ENCODE measurements at places on chromosomes 4 and X.

- DNase-seq: no peak
Observed at GRCh38 chr4:173547889-173548288, 17.9 kb upstream of the HAND2 start.

GRCh38 chr4:158065603-158066002, 107.2 kb downstream of the GASK1B start:
- no peak for DNase-seq

- DNase-seq: no peak
Observed at GRCh38 chrX:21412029-21412428, 37.8 kb downstream of the CNKSR2 start.

- no peak for DNase-seq
Observed at GRCh38 chrX:137062915-137063617, 29.3 kb upstream of the GPR101 start.

- no peak for DNase-seq
Observed at GRCh38 chrX:114166601-114167000, 417.3 kb upstream of the HTR2C start.

DNA sequence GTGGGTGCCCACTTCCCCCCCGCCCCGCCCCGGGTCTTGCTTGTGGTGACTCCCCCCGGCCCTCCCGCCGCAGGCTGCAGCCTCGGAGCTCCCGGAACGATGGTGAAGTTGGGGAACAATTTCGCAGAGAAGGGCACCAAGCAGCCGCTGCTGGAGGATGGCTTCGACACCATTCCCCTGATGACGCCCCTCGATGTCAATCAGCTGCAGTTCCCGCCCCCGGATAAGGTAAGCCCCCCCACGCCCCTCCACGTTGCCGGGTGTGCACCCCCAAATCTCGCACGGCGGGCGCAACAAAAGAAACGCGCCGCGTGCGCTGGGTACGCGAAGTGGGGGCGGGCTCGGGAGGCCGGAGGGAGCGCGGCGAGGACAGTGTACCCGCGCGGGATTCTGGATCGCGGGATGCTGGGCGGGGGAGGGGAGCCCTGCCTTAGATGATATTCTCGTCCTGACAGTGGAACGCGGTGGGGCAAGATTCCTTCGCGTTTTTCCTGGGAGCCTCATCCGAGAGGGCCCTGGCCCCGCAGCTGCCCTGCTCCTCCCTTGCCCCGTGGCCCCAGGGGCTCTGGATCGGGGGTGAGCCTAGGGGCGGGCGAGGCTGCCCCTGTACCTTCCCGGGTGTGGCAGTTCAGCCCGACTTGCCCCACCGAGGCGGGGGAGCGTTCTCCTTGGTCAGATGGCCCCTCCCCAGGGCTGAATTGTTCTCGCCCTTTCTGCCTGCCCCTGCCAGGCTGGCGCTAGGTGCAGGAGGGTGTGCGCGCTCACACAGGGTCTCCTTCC, 819 bp downstream of the NSG1 start:
- no peak for DNase-seq

- DNase-seq: no peak
Observed at GRCh38 chr4:184238072-184238745, 20.5 kb upstream of the ENPP6 start.

DNA sequence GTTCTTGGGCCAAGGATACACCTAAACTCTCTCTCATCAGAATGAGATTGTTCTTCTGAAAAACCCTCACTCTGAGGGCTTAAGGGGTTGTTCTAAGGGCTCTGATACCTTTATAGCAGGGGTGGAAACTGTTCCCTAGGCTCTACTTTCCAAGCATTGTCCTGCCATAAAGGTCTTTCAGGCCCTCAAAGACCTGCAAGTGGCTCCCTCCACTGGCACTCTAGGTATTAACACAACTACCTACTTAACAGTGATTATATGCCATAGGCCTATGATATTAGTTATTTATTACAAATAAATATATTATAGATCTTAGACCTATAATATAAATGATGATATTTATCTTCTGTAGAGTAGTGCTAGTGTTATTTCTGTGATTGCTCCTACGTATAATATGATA, 473.7 kb upstream of the RPS6KA3 start:
- no peak for DNase-seq

GRCh38 chrX:49915361-49916222, 6.8 kb upstream of the CLCN5 start:
- DNase-seq: peak; percentile 13

DNA sequence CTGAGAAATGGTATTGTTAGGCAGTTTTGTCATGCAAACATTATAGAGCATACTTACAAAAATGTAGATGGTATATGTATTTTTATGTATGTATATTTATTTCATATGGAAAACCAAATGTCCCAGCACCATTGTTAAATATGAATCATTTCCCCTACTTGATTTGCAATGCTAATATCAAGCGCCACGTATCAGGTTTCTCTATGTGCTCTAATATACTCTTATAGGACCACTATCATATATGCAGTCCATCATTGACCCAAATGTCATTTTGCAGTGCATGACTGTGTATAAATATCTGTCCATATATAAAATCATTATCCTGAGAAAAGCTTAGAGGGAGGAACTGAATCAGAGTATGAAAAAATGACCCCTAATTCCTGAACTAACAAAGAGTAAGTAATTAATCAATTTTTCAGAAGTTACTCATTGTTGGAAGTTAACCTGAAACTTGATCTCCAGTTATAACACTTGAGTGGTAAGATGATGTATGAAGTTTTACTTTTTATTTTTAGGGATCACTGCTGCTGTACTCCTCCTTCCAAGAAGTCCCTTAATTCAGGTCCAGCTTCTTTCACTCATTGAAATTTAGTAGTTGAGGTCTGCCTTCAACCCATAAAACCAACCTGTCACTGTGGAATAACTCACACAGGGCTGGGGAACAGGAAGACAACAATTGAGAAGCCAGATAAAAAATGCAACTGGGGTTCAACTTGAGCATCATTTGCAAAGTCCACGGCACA, 134.8 kb upstream of the LDB2 start:
- DNase-seq: no peak

GRCh38 chr4:53196882-53197771, 168.7 kb downstream of the SCFD2 start:
- no peak for DNase-seq

GRCh38 chr4:135838889-135839288, 1637.3 kb upstream of the PABPC4L start:
- no peak for DNase-seq

DNA sequence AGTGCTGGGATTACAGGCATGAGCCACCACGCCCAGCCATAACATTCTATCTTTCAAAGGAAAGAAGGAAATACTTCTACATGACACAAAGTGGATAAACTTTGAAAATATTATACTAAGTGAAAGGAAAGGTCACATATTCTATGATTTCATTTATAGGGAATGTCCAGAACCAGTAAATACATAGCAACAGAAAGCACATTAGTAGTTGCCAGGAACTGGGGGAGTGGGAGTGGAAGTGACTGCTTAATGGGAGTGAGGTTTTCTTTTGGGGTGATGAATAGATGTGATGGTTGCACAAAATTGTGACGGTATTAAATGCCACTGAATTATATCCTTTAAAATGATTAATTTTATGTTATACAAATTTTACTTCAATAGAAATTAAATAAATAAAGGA, 95.7 kb upstream of the IL15 start:
- DNase-seq: no peak

GRCh38 chr4:5474756-5475155, 233.6 kb downstream of the EVC2 start:
- no peak for DNase-seq

- DNase-seq: no peak
Observed at GRCh38 chr4:141587897-141588296, 48.5 kb upstream of the IL15 start.

DNA sequence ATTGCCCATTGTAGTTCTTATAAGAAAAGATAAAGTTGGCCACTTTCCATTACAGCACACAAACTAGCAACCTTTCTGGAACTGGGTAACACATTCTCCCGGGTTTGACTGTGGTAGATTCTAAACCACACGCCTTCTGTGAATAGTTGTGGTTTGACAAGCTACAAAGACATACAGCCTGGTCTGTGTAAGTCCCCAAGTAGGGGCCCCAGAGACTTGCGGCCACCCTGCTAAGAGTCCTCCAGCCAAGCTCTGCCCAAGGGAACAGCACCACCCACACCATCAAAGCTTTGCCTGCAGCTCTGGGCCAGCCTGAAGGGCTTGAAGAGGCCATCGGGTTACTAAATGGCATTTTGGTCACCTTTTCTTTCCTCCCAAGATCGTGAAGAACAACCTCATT, 203.4 kb downstream of the MAML3 start:
- no peak for DNase-seq

DNA sequence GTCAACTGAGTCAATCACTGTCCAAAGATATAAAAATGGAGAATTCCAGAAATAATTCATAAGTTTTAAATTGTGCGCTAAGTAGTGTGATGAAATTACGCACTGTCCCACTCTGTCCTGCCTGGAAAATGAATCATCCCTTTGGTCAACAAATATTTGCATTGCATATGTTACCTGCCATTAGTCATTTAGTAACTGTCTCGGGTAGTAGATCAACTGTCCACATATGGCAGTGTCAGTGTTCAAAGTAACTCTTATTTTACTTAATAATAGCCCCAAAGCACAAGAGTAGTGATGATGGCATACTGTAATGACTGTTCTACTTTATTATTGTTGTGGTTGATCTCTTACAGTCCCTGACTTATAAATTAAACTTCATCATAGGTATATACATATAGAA, 3.4 kb downstream of the YTHDC1 start:
- no peak for DNase-seq

DNA sequence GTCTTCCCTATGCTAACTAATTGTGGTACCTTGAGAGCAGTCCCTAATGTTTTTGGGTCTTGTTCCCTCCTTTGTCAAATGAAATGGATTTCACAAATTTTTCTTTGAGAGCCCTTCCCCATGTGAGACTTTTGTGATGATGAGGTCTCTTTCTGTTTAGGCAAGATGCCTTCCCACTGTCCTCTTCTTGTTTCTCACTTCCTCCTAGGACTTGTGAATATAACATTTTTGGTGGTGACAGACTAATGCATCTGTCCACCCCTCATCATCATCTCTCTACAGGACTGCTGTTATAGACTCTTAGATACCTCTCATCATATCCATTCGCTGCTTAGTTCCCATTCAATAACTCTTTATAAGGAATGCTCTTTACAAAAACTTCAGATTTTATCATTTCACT, 8.7 kb upstream of the ANK2 start:
- DNase-seq: no peak

DNA sequence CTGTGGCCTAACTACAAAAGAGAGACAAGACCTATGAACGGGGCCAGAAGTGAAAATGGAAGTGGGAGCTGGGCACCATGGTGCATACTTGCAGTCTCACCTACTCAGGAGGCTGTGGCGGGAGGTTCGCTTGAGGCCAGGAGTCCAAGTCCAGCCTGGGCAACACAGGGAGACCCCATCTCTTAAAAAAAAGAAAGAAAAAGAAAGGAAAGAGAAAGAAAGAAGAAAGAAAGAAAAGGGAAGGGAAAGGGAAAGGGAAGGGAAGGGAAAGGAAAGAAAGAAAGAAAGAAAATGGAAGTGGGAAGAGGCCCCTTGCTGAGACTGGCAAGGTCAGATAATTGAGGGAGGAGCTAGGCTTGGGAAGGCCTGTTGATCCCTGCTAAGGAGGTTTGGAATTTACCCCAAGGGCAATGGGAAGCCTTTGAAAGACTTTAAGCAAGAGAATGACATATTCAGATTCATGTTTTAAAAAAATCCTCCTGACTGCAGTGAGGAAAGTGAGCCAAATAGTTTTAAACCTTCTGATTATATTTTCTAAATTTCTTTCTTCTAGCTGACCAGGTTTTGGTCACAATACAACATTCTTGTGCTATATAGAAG, 17.7 kb upstream of the HERC5 start:
- DNase-seq: no peak

- DNase-seq: no peak
Observed at GRCh38 chr4:159504684-159505083, 401.8 kb downstream of the RAPGEF2 start.

GRCh38 chr4:47534772-47535171, 49.7 kb downstream of the ATP10D start:
- DNase-seq: no peak

DNA sequence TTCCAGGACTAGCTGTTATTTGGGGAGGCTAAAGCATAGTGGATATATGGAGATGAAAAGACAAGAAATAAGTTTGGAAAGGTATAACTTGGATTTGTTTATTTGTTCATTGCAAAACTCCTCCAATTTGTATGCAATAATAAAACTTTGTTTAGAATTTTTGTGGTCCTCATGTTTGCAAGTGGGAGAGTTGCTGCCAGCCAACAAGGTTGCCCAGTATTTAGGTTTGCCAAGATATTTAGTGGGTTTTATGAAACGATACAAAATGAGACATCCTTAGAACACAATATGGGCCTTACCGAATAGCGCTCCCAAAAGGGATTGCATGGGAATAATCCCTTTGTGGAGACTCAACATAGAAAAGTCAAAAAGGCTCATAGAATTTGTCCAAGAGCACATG, 162.1 kb downstream of the INPP4B start:
- no peak for DNase-seq

DNA sequence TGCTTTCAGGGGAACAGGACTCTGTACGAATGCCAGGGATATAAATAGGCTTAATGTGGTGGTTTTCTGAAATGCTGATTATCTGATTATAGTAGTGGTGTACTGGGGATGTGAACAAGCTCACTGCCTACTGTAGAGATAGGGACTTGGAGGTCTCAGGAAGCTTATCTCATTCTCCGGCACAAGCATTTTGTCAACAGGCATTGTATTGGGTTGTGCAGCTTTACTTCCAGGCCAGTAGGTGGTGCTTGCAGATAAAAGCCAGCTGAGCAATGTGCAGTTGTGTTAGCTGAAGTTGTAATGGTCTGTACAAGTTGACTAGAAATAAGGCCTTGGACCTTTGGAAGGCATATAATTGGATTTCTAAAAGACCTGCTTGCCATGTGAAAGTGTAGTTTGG, 49.5 kb upstream of the TMLHE start:
- no peak for DNase-seq

DNA sequence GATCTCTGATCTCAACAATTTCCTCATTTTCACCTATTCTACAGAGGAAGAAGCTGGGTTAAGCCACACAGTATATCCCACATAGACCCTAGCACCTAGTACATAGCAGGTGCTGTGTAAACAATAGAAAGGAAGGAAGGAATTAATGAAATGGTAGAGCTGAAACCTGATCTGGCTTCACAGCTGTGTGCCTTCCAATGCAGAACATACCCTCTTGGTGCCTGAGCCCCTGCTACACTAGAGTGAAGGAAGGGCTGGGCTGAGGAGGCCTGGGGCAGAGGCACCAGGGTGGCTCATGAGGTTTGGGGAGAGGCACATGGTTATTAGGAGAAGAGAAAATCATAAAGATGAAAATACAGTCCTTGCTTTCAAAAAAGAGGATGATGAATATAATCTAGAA, 21.3 kb downstream of the LRRC66 start:
- no peak for DNase-seq

- no peak for DNase-seq
Observed at GRCh38 chr4:98627531-98628257, 30.7 kb downstream of the TSPAN5 start.

- no peak for DNase-seq
Observed at GRCh38 chr4:71184195-71184781, 154.5 kb upstream of the SLC4A4 start.

Measured in D721Med (cell line).